Muscle of arm (tissue), 14 donors: ENCODE measurements at places on chromosomes 7 and 10. TPM values are rescaled to one million over a fixed set of nuclear protein-coding genes. Genes with fewer than 3 reads are reported as not detected.

Gene NXPH1
- not detected for polyA plus RNA-seq

- DNase-seq: no peak
Observed at GRCh38 chr7:15963206-15963605, 276.7 kb upstream of the MEOX2 start.

DNA sequence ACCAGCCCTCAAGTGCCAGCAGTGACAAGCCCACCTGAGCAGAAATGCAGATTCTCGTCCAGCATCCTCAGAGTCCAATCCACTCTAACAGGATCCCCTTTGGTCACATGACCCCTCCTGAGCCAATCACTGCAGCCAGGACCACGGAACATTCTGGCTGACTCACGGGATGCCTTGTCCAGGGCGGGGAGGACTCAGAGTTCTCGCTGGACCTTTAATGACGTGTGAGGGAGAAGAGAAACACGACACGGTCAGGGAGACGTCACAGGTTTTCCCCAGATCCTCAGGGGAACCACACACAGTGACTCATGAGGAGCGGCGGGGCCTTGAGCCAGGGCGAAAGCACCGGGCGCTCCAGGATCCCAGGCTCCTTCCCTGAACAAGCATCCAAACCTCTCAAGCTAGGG, 155.7 kb downstream of the PTPRN2 start:
- peak; percentile 38 for DNase-seq

- no peak for DNase-seq
Observed at GRCh38 chr7:157978766-157979165, 608.9 kb downstream of the PTPRN2 start.

DNA sequence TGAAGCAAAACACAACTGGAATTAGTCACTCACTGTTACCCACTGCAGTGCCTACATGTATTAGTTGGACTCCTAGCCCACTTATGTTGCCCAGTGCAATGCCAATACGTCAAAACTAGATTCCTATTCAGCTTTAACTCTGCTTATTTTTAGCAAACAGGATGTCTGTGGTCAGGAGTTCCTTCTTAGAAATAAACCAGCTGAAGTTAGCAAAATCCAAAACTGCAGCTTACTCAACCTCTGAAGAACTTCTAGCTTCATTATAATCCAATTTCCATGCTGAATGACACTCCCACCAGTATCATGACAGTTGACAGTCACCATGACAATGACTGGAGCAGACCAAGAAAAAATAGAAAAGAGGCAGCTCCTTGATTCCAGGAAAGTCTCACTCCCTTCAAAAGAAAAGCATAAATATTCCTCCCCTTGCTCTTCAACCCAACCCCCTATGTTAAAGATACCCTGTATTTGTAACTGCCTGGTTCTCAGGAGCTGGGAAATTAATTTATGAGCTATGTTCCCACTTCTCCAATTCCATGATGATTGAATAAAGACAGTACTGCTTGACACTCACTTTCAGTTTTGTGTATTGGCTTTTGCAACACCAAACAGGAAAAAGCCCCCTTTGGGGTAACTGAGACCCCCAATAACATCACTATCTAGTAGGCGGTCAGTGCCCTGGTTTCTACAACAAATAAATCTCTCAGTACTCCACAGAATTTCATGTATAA, 327.4 kb downstream of the SORCS1 start:
- peak; percentile 7 for DNase-seq

DNA sequence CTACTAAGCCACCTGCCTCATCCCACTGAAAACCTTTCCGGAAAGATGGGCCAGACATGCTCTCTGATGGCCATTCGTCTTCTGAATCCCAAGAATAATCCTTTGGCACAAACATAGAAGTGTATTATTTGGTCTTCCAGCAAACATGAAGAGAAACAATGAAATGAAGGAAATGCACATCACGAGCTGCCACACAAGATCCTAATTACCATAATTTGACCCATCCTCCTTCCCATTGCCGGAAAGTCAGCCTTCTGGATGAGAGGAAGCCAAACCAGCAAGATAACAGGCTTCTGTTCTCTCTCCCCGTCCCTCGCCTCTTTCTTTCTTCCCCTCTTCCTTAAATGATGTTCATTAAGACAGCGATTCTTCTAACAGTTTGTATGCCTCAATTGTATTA, 218.9 kb upstream of the KMT2E start:
- DNase-seq: no peak

DNA sequence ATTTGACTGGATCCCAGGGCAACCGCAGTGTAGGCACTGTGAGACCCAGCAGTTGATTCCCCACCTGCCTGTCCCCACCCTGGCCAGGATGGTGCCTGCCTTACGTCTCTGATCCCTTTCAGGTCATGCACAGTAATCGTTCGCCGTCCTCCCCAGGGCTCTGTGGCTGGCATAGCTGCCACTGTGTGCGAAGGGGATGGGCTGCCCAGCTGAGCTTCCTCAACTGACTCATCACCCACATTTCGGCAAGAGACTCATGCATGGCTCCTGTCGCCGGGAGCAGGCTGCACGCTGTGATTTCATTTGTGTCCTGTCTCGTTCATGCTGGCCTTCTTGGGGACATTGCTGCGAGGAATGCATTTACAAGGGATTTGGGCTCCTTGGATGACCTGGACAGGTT, 252.4 kb downstream of the KLF6 start:
- DNase-seq: no peak

DNA sequence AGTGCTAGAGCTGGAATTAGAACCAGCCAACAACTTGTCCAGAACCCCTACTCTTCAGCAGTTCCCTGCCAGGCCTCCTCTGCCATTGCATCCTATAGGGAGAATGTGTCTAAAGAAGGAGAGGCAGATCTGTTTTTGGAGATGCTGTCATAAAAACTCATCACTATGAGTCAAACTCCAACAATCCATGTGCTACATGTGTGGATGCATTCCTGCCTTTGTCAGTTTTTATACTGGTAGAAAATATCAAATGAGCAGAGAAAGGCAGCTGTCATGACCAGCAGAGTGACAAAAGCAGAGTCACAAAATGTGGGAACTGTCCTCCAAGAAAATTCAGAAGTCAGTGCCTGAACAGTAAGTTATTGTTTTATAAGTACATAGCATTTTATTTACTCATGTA, 93.0 kb downstream of the ABLIM1 start:
- no peak for DNase-seq

Gene NPSR1
- polyA plus RNA-seq: not detected

DNA sequence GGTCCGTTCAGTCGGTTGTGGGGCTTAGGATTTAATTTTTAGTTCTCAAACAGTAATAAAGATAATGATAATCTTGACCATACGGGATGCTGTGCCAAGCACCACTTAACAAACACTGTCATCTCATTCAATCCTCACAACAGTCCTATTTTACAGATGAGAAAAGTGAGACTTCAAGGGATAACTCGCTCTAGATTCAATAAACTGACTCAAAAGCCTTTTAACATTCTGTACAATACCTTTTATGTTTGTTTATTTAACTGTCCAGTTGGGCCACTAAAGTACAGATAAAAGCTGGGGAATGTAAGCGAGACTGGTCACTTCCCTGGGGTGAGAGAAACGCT, 437 bp upstream of the CFAP69 start:
- no peak for DNase-seq

Gene TIMM23B
- 11.9 TPM for polyA plus RNA-seq

GRCh38 chr7:7516662-7517061, 19.0 kb downstream of the COL28A1 start:
- DNase-seq: no peak

- no peak for DNase-seq
Observed at GRCh38 chr10:131911451-131911850, 10.6 kb downstream of the PPP2R2D start.

DNA sequence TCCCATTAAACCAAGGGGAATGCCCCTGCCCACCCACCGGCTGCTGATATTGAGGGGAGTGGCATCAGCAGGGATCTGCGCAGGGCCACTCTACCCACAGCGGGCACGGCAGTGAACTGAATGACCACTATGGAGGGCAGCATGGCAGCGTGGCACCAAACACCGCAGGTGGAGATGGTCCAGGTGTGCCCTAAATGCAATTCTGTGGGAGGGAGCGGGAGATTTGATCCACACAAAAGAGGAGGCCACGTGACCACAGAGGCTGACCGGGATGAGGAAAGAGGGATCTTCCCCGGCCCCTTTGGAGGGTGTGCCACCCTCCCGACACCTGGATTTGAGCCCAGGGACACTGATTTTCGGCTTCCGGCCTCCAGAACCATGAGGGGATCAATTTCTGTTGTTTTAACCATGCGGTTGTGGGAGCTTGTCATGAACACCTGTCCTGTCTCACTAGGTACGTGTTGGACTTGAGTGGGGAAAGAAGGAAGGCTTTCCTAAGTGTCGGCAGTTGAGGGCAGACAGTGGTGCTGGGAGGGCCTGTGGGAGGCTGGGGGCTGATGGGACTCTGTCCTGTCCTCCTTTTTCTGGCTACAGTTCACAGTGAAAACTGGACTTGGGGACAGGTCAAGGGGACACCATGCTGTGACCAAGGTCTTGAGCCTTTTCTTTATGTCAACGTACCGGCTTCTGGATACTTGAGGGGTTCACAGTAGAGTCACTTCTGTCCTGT, 66.1 kb downstream of the CFAP46 start:
- no peak for DNase-seq

- DNase-seq: no peak
Observed at GRCh38 chr10:50310560-50311174, 59.4 kb upstream of the ASAH2 start.

DNA sequence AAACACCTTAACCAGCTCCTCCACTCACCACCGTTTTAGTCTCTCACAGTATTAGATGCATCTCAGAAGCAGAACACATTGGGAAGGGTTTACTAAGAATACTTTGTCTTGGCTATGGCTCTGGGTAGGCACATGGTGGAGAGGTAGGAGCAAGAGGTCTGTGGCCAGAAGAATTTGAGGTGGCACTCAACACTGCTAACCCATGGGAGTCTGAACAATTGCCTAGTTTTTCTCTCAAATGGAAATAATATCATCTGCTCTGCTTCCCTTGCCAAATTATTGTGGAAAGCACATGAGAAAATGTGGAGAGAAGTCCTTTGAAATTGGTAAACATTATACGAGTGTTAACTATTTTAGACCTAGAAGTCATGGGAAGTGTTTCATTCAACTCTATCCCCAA, 214.3 kb downstream of the SKAP2 start:
- no peak for DNase-seq

Gene KIF5B
- polyA plus RNA-seq: 139 TPM

Gene RAPGEF5
- 16.9 TPM for polyA plus RNA-seq

GRCh38 chr10:86979977-86980448, 11.7 kb downstream of the ADIRF start:
- no peak for DNase-seq

- no peak for DNase-seq
Observed at GRCh38 chr10:33067481-33067880, 109.5 kb upstream of the ITGB1 start.

- DNase-seq: peak; percentile 75
Observed at GRCh38 chr10:98446661-98447221, at the start of gene HPS1. TSS of gene HPS1 (minus strand) at chr10:98446935. CDS start at chr10:98443240, 3,695 bp downstream.
